Stimulated activated CD4-positive, alpha-beta T cell treated with anti-CD3 and anti-CD28 coated beads, TNF-alpha, amount 100 ng/mL, for 1 hour (primary cell): ENCODE measurements at places on chromosomes 4 and X.

- no peak for DNase-seq
Measured at GRCh38 chrX:5650904-5651303, 577.8 kb downstream of the NLGN4X start.

DNA sequence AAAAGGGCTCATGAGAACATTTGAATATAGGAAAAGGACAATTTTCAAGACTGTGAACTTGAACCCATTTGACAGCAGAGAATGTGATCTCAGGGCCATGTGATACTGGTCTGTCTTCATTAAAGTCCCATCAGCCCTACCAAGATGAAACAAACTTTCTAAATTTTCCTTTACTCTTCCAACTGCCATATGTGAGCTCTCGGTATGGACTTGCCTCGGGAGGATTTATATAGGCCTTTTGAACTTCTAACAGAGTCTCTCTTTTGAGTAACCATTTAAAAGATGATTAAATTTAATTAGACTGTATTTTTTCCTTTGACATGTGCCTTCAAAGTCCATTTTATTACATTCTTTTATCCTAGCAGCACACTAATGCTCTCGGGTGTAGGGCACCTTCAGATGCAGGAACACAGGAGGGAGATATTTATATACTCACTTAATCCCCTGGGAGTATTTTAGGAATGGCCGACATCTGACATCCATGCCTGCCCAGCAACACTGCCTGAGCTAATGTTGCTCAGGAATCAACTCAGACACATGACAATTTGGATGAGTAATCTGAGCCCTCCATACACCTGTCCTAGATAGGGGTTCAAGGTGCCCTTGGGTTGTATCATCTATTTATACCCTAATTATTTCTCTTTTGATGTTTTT is 155.0 kb downstream of the SLC7A11 start:
- no peak for DNase-seq

GRCh38 chr4:26611885-26612284 is 28.0 kb downstream of the TBC1D19 start:
- DNase-seq = no peak

DNA sequence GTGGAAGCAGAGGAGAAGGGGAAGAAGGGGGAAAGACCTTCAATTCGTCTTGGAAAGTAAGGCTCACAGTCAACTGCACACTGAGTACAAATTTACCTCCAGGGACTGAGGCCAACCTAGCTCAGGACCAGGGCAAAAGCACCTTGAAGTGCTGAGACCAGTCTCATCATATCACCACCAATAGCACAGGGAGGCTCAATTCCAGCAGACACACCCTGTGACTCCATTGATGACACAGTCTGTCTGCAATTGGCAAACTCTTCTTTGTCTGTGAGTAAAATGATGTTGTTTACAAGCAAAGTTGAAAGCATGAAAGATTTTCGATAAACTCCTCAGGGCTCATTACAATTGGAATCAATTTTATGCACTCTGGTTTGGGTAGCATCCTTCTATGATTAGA is 32.3 kb downstream of the TRIML1 start:
- no peak for DNase-seq

- no peak for DNase-seq
Measured at GRCh38 chrX:34873500-34874225, 68.9 kb upstream of the FAM47B start.

- no peak for DNase-seq
Measured at GRCh38 chrX:65671286-65671685, 3.8 kb downstream of the MSN start.

DNA sequence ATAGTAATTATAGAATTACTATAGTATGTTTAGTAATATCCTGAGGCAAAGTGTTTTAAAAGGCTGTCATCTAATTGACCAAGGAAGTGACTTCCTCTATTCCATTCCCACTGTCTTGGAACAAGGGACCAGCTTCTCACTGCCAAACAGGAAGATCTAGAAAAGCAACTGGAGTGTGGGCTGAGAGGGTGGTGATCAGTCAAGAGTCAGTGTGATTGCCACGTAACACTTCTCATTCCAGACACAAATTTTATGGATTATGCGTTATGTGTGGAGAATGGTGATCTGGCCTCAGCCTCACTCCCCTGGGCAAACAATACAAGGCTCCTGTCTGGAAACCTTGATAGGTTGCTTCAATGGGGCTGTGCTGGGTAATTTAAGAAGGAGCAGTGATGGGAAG is 60.0 kb downstream of the RRAGB start:
- DNase-seq = no peak

DNA sequence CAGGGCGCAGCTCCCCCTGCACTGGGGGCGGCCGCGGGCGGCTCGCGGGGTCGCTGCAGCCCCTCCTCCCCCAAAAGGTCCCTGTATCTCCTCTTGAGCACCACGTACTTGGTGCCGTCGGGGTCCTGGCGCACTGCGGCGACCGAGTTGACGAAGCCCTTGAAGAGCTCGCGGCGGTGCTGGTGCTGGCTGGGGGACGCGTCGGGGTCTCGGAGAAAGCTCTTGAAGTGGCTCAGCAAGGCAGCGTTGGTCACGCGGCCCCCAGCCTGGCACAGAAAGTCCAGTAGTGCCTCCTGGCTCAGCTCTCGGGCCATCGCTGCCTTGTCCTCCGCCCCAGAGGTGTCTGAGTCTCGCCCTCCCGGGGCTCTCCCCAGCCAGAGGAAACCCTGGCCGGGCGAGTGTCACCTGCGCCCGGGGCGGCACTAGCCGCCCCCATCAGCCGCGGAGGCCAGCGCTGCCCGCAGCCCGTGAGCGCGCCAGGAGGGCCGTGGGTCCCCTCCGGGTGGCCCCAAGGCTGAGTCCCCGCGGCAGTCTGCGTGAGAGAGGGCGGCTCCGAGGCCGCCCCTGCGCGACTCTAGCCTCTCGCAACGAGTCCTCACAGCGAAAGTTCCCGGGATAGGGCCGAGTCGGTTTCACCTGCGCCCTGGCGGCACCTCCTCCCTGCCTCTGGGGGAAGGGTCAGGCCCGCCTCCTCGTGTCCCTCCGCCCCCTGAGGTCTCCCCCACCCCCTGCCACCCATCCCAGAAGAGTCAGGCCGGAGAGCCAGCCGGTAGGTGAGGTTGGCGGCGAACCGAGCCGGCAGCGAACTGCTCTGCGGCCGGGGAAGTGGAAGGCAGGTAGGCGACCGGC is at the start of gene SOWAHB:
SOWAHB (minus strand) TSS at position 609 of the 849 bp plus-strand sequence; CDS start at position 314, 295 bp downstream.
- DNase-seq = no peak

- DNase-seq = no peak
Measured at GRCh38 chrX:98141466-98141865, 1257.8 kb downstream of the RPA4 start.

DNA sequence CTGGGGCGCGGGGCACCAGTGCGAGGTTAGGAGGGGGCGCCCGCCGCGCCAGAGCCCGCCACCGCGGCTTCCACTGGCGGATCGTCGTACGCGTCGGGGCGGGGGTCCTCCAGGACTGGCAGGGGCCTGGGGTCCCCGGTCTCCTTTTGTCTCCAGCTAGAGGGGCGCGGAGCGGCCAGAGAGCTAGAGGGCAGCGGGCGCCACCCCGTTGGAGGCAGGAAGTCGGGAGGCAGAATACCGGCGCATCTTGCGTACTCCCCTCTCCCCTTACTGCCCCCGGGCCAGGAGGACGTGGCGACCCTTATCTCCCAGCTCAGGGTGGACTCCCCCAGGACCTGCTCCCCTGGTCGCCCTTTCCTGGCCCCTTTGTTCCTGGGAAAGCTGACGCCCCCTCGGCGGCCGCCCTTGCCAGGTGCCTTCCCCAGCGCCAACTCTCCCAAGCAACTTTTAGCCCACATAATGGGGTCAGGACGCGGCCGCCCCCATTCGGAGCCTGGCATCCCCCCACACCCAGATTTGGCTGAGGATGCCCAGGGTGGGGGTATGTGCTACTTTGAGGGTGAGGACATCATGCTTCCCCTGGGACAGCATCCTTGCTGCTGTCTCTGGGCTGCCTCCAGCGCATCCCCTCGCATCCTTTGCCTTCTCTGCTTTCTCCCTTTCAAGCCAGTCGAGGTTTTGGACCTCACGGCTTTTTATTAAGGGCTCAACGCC is 933 bp downstream of the CNKSR2 start:
- no peak for DNase-seq

DNA sequence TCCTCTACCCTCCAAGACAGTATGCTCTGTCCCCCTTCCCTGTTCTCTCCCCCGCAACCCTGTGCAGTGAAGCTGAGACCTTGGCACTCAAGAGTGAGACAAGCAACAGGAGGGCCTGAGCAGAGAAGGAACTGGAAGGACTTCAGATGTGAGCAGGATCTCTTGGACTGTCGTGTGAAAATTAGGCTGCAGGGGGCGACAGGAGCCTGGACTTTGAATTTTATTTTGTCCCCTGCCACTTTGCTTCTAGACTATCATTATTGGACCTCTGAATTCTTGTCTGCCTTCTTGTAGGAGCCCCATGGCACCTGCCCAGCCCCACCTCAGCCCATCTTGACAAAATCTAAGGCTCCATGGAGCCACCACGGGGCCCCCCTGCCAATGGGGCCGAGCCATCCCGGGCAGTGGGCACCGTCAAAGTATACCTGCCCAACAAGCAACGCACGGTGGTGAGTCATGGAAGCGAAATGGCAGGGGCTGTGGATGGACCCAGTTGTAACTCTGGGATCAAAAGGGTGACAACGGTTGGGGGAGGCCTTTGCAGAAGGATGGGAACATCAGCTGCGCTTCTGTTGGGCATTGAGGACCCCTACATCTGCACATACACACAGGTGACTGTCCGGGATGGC is 1.7 kb downstream of the ARAF start:
- DNase-seq = no peak

DNA sequence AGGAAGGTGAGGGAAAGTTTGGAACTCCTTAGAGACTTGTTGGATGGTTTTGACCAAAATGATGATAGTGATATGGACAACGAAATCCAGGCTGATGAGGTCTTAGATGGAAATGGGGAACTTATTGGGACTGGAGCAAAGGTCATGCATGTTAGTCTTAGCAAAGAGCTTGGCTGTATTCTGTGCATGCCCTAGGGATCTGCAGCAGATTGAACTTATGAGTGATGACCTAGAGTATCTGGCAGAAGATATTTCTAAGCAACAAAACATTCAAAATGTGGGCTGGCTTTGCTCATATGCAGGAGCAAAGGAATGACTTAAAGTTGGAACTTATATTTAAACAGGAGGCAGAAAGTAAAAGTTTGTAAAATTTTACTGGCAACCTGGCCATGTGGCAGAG is 489.3 kb upstream of the DIPK2B start:
- no peak for DNase-seq

GRCh38 chr4:56764775-56765174 is 56.7 kb downstream of the SPINK2 start:
- no peak for DNase-seq

GRCh38 chrX:150763810-150764209 is 70.6 kb downstream of the MTMR1 start:
- no peak for DNase-seq

GRCh38 chr4:8135666-8136065 is 22.9 kb downstream of the ABLIM2 start:
- no peak for DNase-seq

GRCh38 chrX:76918033-76918432 is 490.5 kb downstream of the MAGEE1 start:
- DNase-seq = no peak

DNA sequence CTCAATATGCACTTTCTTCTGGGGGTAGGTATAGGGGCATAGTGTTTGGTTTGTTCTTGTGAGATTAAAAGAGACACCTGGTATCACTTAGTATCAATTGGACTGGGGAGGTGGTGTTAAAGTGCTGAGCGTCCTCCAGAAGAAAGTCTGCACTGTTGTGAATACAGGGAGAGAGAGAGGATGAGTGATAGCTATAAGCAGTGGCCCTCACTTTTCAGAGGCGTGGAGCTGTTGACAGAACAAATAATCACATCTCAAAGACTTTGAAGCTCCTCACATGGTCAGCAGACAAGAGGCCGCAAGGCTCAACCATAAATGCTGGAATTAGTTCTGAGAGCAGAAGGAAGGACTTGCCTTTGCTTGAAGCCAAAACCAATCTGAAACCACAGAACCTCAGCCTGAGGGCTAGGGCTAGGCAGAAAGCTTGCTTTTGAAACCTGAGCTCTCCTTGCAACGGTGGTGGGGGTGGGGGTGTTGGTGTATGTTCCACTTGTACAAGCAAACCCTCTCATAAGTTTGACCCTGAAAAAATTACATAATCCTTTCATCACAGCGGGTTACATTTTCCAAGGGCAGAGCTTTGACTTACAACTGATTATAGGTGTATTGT is 123.2 kb upstream of the SCML1 start:
- no peak for DNase-seq

DNA sequence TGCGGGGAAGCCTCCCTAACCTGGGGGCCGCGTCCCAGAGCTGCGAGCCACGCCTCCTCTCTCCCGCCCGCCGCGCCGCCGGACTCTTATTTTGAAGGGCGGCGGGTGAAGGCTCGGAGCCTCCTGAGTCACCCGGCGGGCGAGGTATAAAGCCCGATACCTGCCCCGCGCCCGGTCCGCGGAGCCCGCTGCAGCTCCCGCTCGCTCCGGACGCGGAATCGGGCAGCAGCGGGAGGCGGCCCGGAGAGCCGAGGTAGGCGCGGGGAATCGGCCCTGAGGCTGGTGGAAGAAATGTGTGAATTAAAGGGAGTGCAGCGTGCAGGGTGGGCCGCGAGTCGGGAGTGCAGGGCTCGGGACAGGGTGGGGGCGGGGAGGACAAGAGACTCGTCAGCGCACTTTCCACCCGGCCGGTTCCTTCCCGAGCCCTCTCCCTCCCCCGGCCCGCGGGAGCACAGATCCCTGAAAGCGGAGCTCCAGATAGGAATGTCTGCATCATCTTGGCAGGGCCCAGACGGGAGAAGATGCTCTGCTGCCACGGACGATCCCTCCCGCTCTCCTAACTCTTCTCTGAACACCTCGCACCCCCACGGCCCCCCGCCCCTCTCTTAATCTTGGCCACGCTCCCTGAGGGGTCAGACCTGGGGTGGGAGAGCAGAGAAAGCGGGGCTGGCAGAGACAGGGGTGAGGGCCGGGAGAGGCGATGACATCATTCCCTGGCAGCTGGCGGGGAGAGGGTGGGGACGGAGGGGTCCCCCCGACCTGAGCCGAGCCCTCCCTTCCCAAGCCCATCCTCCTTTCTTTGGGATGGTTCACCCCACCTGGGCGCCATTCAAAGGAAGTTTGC is 177.9 kb downstream of the CBR4 start:
- no peak for DNase-seq

DNA sequence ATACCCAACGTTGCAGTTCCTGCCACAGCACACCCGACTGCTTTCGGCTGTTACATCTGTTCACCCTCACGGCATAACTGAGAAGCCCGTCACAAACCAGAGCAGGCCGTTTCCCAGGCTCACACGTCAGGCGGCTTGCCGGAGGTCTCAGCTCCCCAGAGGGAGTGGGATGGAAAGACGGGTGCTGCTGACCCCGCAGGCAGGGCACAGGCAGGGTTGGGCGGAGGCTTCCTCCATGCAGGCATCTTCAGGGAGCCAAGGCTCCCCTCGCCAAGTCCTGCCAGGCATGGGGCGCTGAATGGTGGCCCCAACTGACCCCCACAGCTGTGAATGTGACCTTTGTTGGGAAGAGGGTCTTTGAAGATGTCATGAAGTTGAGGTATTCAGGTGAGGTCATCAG is 57.5 kb downstream of the ACOX3 start:
- DNase-seq = no peak
